Stimulated activated CD4-positive, alpha-beta T cell treated with anti-CD3 and anti-CD28 coated beads, Interleukin-4, amount 100 ng/mL, for 48 hours (primary cell): ENCODE measurements at places on chromosomes 6 and 20.

DNA sequence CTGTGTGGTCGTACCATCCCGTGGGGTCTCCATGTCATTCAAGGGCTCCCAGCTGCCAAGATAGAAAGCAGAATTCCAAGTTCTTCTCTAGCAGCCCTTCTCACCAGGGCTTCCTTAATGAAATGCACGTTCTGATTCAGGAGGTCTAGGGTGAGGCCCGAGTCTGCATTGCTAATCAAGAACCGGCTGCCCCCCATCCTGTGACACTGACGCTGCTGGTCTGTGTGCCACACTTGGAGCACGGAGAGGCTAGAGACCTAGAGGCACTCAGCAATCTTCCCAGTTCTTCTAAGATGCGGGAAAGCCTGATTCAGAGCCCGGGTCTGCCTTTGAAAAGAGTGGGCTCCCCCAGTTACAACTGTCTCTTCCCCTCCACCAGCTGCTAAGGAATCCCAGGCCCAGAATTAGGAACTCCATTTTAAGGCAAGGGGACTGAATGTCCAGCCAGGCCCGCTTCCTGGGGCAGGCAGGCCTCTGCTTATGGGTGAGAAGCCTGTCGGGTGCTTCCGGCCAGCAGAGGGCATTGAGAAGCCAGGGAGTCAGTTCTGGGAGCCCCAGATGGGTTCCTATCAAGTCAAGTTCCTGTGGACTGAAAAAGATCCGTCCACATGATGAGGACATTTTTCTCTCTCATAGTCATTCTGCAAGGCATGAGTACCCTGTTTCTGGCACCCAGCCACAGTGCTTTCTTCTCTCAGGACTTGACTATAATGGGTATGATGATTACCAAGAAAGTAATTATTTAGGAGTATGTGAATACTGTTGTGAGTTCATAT, 69.8 kb upstream of the RIN2 start:
- DNase-seq = no peak

- no peak for DNase-seq
Measured at GRCh38 chr20:4817230-4817671, 95.5 kb downstream of the PRND start.

- DNase-seq = no peak
Measured at GRCh38 chr6:92504509-92504908, 914.9 kb downstream of the EPHA7 start.

DNA sequence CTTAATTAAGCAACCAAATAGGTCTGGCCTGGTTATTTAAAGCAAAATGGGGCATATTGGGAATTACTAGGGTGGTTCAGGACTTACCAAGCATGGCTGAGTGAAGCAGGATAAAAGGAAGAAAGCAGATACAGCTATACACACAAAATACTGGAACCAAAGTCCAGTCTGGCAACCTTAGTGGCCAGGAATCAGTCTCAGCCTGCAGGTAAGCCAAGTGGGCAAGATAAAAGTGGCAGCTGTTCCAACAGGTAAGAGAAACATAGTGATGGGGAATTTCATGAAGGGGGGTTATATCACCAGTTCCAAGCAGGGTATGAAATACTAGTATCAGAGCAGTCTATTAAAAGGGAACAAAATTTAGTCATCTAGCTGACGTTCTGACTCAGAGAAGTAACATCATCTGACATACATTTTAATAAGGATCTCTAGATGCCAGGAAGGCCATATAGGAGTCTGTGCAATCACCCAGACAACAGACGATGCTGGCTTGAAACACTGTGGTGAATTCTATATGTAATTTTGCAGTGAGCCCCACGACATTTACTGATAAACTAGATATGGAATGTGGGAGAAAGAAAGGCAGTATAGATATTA, 292.1 kb upstream of the HSF2 start:
- no peak for DNase-seq

GRCh38 chr20:54122189-54122588, 51.6 kb downstream of the CYP24A1 start:
- no peak for DNase-seq

DNA sequence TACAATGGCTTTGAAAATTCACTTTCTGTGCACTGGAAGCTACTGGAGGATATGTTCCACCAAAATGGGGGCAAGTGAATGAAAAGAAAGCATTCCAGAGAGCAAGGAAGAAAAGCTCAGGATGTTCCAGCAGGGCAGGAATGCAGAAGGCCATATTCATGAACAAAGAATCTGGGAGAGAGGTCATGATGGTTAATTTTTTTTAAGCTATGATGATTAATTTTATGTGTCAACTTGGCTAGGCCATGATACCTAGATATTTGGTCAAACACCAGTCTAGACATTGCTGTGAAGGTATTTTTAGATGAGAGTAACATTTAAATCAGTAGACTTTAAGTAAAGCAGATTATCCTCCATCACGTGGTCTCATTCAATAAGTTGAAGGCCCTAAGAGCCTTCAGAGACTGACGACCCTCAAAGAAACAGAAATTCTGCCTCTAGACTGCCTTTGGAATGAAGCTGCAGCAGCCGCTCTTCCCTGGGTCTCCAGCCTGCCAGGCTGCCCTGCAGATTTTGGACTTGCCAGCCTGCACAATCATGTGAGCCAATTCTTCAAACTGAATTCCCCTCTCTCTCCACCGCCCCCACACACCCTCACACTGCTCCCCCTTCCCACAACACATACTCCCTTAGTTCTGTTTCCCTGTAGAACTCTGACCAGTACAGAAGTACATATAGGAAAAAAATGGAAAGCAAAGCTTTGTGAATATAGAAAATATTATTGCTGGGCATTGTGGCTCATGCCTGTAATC, 20.1 kb upstream of the GCM1 start:
- DNase-seq = no peak

- DNase-seq = no peak
Measured at GRCh38 chr20:54382419-54382818, 93.0 kb upstream of the DOK5 start.

DNA sequence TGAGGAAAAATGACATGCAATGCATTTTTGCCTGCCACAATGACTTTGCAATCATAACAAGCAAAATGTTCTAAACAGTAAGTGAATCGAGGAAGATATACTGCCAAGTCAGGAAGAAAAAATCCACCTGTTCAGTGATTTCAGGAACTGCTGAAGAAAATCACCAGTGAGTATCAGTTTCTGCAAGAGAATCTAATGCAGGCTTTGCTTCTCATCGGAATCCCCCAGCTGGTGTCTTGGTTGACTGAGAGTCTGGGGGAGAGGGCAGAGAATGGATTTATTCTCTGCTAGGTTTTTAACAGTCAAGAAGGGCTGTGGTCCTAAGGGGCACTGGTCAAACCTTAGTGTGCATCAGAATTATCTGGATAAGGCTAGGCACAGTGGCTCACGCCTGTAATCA, 363.4 kb downstream of the CDH26 start:
- DNase-seq = no peak

DNA sequence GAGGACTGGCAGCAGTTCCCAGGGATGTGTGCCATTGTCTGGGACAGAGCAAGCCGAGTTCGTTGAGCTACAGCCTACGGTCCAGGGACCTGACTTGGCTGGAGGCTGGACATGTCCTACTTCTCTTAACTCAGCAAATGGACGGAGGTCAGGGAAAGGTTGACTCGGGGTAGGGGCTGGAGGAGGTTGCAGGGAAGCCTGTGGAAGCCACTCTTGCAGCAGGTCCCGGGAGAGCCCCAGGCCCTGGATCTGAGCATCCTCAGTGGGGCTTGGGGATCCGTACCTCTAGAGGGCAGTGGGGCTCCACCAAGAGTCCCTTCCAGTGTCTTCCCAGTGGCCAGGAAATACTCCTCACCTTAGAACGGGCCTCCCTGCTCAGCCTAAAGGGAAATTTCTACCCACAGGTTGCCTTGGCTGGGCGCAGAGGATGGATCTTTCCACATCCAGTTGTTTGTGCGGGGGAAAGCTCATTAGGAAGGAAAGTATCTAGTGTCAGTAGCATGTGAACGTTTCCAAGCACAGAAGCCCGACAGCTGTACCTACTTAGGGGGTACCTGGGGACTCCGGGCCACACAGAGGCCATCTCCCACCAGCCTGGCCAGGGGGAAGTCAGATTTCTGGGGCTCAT, 170.2 kb downstream of the NFATC2 start:
- peak; percentile 45 for DNase-seq

- no peak for DNase-seq
Measured at GRCh38 chr6:129069006-129069405, 186.1 kb downstream of the LAMA2 start.

GRCh38 chr6:44183783-44184182, 25.2 kb downstream of the CAPN11 start:
- no peak for DNase-seq

GRCh38 chr6:4896401-4896800, 107.4 kb downstream of the RPP40 start:
- DNase-seq = no peak

DNA sequence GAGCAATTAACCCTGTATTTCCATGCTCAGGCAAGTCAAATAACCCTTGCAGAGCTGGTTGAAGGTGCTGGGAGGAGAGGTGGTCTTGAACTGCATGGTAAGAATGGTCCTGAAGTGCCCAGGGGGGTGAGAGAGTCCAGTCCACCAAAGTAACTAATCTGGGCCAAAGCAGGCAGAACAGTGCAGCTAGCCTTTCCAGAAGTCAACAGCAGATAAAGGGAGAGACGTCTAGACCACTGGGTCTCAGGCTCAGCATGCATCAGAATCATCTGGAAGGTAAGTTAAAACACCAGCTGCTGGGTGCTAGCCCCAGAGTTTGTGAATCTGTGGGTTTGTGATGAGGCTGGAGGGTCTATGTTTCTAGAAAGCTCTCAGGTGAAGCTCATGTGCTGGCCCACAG, 232.3 kb upstream of the ECI2 start:
- DNase-seq = no peak

DNA sequence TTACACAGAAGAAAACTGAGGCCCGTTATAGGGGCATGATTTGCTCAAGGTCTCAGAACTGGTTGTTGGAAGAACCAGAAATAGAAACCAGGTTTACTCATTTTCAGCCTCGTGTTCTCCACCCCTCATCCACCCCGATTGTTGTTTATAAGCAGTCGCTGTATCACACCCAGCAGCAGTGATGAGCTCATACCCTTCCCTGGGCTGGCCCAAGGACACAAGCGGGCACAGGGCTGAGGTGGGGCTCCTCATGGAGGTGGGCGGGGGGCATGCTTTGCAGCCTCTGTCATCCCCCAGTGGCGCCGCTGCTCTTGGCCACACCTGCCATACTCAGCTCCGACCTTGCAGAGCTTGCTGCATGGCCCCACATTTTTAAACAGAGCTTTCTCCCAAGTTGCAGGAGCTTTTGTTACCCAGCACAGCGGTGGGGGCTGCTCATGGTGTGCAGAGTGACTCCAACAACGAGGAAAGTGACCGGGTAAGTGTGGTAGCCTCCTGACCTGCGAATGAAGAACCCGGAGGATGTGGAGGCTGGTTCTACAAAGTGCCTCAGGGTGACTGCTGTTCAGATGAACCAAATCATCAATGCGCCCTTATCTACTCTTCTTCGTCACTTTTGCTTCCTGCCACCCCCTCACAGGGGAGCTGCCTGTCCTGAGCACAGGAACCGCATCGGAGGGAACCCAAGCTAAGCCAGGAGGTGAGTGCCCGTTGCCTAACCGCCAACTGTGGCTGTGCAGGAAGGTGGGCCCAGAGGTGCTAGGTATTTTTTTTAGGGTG, 43.6 kb upstream of the NKX2-2 start:
- DNase-seq = peak; percentile 21

DNA sequence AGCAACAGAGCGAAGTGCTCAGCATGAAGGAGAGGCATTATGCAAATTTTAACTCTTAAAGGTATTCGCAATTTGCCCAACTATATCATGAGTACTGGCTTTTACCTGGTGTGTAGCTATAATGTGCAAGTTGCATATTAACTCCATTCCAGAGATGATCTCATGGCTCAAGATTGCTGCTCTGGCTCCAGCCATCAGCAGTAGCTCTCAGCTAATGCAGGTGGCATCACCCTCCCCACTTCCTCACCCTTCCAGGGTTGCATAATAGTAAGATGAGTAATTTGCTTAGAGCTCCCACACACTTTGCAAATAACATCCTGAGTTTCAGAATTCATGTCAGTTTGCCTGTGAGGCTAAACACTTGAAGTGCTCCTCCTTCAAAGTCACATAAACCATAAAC, 15.9 kb upstream of the PCSK2 start:
- DNase-seq = no peak

DNA sequence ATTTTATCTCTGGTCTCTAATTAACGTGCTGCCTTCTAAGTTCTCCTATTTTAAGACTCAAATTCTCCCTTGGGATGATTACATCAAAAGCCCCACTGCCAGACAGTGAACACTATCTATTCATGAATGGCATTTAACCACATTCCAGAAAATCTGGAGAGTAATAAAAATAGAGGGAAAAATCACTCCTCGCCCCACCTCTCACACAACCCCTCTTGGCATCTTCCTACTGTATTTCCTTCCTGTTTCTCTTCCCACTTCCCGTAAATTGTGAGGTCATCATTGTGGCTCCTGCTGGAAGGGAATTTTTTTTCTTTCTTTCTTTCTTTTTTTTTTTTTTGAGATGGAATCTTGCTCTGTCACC, 31.5 kb downstream of the RAB44 start:
- no peak for DNase-seq

DNA sequence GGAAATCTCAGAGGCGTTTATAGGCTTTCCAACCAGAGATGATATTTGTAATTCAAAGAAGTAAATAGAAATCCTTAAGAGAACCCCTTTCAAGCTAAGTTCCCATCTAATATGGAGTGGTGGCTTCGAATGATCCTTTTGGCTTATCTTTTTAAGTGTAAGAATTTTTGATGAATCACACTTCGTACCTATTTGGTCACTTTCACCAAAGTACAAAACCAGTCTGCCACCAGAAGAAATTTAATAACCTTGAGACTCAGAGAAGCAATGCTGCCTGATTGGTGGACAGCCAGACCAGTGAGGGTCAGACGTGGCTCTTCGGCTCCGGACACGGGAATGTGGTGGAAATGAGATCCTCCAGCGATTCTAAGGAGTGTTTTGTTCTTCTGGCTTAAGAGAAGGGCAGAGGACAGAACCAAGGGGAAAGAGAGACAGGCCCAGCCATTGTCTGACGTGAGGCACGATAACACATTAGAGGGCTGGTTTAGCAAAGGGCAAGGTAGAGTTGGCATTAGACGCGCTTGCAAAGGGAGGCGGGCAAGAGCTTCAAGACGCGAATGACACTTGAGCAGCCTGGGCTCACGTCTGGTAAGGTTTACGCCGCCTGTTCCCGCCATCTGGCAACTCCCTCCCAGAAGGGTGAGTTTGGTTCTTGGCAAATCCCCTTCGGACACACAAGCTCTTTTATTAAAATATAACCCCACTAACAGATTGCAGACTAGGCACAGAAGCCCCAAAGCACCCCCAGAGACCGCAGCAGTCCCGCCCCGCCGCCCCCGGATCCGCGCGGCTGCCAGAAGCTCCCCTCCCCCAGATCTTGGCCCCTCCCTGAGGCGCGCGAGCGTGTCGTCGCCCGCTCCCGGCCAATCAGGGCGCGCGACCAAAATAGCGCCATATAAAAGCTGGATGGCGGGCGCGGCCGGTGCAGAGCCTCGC, 50.0 kb upstream of the EZR start:
- DNase-seq = no peak

DNA sequence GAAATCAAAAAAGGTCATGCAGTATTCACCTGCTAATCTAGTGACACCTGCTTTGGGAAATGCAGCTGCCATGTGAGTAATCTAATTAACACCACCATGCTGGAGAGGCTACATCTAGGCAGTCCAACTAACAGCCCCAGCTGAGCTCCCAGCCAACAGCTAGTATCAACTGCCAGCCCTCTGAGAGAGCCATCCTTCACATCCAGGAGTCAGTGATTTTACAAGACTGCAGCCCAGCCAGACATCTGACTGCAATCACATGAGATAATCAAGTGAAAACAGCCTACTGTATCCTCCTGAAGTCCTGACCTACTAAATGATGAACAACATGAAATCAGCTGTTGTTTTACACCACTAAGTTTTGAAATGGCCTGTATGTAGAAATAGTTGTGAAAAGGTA, 298.4 kb downstream of the TRDN start:
- DNase-seq = no peak
